H54 (cell line): ENCODE measurements at places on chromosomes 13 and 19.

DNA sequence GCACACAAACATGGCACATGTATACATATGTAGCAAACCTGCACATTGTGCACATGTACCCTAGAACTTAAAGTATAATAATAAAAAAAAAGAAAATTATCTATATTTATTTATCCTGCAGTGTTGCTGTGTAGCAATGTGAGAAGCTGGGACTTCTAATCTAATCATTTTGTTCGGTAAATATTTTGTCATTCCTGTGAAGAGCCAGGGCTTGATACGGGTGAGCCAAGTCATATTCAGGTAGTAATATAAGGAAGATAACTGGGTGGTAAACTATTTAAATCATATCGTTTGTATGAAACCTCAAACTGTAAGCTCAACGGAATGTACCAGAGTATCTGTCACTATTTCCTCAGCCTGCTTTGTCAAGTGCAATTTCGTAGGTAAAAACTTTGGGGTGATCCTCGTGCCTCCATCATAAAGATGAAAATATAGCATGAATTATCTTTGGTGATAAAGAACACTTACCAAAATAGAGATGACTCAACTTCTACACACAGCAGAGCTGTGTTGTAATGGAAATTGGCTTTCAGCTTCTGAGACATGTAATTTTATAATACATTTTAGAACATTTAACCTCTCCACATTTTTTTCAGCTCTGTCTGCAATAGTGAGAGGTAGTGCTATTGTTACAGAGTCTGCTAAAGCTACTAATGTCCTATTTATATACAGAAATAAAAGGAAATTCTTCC lies 92.9 kb downstream of the PCDH9 start:
- DNase-seq, result no peak

- DNase-seq, result no peak
These were observed 75.4 kb downstream of the PEG3 start for GRCh38 chr19:56765137-56765536.

DNA sequence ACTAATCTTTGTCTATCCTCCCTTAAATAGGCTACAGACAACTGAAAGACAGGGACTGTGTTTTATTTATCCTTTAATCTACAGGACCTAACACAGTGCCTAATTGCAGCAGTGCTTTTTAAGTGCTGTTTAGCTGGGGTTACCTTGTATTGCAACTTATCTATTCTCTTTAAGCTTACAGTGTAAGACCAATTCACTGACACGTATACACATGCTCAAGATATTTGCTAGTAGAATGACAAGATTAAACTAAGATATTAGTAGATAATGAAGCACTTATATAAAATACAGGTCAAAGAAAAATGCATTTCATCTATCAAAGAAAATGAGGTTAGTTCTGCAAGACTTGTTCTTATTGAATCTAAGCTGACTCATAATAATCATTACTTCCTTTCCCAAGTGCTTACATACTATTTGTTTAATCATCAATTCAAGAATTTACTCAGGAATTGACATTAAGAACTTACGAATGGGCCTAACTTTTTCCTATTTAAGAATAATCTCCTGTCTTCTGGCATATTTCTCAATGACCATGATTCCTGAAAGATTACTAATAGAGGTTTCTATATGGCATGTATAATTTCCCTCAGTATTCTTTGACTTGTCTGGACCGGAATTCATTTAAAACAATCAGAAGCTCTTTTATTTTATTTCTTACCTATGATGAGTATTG lies 75.8 kb upstream of the MAB21L1 start:
- no peak for DNase-seq

- no peak for DNase-seq
These were observed 235.8 kb upstream of the RFC3 start for GRCh38 chr13:33582121-33582520.

DNA sequence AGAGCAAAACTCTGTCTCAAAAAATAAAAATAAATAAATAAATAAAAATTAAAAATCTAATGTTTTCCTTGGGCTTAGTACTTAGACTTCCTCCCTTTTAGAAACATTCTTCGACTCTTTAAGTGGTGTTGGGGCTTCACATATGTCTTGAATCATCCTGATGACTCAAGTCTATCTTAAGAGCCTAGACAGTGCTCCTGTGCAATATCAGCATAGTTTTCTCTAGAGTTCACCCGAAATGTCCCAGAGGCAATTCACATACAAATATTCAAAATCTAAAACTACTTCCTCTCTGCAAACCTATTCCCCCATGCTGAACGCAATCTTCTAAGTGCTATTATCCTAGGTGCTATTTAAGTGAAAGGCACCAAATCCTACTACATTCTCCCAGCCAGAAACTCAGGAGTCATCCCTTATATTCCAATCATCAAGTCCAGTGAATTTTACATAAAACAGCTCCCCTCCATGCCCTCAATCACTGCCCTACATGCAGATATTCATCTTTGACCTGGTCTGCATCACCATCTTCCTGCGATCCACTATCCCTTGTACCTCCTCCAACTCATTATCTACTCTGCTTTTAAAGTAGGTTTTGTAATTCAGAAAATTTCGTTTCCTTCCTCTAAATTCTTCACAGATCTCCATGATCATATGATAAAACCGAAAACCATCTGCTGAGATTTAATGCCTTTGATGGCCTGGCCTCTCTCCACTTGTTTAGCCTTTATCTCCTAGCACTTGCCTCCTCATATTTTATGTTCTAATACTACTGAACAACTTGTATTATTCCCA lies 102.7 kb downstream of the ELF1 start:
- no peak for DNase-seq

DNA sequence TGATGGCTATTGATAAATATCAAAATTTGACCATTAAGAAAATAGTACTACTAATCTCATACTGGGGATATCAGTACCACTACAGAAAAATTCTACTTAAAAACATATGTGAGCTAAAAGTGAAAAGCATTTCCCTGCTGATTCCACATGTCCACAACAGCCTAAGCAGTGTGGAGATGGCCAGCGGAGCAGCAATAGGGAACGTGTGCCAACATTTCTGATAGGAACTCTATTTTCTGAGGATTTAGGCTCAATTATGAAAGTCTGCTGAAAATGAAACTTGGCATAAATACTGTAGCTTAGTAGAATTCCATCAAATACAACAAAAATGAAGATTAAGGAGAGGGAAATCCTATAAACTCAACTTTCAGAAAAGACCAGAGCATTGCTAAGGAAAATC lies 311.6 kb downstream of the ENOX1 start:
- no peak for DNase-seq

GRCh38 chr19:48644839-48645619 lies 958 bp downstream of the CA11 start:
- DNase-seq, result no peak

GRCh38 chr19:45569619-45570421 lies 14.8 kb downstream of the OPA3 start:
- DNase-seq, result no peak

GRCh38 chr13:102327119-102327617 lies 74.7 kb downstream of the FGF14 start:
- no peak for DNase-seq

DNA sequence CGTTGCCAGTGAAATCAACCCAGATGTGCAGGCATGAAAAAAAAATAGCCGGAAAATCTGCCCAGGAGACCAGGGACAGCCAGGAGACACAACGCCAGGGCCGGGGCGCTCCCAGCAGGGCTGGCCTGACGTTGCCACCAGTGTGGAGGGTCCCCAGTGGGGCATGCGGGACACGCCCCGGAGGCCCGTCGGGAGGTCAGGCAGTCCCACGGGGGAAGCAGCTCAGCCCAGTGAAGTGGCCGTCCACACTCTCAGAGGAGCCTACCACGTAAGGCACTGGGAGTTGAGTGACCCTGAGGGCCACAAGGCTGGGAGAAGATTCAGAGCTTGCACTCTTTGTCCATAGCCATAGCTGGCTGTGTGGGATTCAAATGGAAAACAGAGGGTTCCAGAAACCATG lies 53.2 kb upstream of the GAS6 start:
- no peak for DNase-seq

GRCh38 chr19:50921426-50922316 lies 10.5 kb upstream of the KLK4 start:
- no peak for DNase-seq

GRCh38 chr13:101025925-101026324 lies 351.3 kb upstream of the TMTC4 start:
- no peak for DNase-seq

DNA sequence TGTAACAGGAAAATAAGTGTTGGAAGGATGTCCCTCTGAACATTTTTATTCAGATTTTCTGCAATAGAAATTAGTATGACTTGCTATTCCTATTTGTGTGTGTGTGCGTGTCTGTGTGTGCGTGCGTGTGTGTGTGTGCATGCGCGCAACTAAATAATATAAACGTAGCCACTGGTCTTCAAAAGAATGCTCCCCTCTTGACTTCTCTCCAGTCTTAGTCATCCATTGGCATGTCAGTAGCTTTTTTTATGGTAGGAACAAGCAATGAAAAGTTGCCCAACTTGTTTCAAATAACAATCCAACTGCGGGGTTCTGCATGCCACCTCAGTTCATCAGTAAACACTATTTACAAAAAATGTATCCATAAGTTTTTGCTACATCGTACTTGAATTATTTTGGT lies 249.6 kb downstream of the GPC6 start:
- no peak for DNase-seq

DNA sequence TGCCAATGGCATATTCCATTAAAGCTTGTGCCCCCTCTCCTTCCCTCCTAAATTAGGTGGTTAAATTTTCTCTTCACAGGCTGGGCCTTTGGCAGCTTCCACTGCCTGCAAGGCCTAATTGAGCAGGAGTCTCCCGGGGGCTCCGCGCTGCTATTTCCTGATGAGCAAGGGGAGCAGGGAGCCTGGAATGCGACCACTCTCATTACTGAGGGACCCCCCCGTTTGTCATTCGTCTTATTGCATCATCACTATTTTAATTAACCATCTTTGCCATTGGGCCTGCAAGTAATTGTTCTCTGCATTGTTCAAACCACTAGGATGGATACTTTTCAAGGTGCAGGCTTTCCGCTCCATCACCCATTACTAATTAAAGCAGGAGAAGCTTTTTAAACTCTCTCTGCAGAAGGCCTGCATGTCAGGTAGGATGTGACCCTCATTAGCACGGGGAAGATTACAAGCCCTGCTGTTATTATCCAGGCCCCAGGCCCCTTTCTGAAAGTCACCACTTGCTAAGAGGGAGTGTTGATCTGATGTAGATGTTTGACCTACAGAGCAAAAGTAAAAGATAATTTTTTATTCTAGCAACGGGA lies 142.3 kb downstream of the OXGR1 start:
- no peak for DNase-seq

GRCh38 chr13:103168901-103169508 lies 102.8 kb upstream of the SLC10A2 start:
- no peak for DNase-seq

GRCh38 chr13:114104655-114105520 lies 27.5 kb downstream of the RASA3 start:
- DNase-seq, result no peak

DNA sequence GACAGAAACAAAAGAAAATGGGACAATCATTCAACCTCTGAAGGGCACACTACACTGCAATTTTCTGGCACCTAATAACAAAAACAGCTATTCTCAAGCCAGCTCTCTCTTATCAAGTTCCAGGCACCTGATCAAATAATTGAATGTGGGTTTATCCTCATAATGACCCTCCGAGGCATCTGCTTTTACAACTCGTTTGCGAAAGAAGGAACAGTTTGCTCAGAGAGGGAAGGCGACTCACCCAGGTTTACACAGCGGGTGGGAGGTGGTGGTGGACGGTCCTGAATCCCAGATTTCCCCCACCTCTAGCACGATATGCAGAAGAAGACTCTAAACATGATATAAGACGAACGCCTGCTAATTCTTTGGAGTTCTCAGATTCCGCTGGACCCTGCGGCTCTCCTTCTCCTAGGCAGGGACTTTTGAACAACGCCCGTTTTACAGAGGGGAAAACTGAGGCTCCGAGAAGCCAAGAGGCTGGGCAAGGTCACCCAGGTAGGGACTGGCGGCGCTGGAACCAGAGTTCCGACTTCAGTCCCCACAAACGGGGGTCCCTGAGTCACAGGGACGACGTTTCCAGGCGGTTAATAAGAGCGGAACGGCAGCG lies 641 bp downstream of the SGTA start:
- no peak for DNase-seq

- no peak for DNase-seq
These were observed 41.6 kb downstream of the TEX29 start for GRCh38 chr13:111361873-111362648.

GRCh38 chr13:53121131-53121773 lies 92.6 kb downstream of the OLFM4 start:
- DNase-seq, result no peak

DNA sequence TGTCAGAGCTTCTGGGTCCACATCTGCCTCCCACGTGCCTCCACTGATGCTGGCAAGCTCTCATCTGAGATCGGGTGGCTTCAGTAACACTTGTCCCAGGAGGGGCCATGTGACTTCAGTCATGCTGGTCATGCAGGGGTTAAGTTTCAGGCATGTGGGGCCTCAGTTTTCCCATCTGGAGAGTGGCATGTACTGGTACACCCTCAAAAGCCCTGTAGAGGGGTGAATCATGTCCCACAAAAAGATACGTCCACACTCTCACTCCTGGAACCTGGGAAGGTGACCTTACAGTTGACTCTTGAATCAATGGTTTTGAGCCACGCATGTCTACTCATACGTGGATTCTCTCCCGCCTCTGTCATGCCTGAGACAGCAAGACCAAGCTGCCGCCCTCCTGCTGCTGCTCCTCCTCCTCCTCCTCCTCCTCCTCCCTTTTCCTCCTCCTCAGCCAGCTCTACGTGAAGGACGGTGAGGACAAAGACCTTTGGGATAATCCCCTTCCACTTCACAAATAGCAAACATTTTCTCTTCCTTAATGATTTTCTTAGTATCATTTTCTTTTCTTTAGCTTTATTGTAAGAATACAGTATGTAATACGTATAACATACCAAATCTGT lies 53.7 kb downstream of the COMP start:
- DNase-seq, result no peak

GRCh38 chr19:35042056-35042730 lies 672 bp downstream of the HPN start:
- DNase-seq, result no peak

- DNase-seq, result no peak
These were observed 466.7 kb downstream of the TSHZ3 start for GRCh38 chr19:30882411-30883005.

DNA sequence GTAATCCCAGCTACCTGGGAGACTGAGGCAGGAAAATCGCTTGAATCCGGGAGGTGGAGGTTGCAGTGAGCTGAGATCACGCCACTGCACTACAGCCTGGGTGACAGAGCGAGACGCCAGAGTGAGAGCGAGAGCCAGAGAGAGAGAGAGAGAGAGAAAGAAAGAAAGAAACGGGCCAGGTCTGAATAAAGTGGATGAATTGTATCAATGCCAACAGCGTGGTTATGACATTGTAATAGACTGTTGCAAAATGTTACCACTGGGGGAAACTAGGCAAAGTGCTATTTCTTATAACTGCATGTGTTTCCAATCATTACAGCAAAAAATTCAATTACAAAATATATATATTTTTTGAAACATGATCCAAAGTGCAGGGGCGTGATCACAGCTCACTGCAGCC lies 11.8 kb upstream of the BTBD2 start:
- no peak for DNase-seq

DNA sequence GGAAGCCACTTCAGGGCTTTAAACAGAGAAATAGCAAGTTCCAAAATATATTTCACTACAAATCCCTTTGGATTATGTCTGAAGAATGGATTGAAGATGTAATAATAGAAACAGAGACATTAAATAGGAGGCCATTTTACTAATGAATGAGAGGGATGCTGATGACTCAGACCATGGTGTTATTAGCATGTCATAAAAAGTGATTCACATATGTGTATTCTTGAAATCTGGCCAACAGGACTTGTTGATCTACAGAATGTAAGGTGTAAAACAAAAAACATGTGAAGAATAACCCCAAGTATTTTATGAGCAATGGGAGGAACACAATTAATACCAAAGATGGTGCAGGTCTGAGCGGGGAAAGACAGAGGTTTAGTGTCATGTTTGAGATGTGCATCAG lies 873.7 kb downstream of the SLITRK5 start:
- DNase-seq, result no peak
